ENCODE measurements at places on chromosomes 7 and 10.

- no peak for DNase-seq
Observed at GRCh38 chr10:12484002-12484918, 134.9 kb downstream of the CAMK1D start.

DNA sequence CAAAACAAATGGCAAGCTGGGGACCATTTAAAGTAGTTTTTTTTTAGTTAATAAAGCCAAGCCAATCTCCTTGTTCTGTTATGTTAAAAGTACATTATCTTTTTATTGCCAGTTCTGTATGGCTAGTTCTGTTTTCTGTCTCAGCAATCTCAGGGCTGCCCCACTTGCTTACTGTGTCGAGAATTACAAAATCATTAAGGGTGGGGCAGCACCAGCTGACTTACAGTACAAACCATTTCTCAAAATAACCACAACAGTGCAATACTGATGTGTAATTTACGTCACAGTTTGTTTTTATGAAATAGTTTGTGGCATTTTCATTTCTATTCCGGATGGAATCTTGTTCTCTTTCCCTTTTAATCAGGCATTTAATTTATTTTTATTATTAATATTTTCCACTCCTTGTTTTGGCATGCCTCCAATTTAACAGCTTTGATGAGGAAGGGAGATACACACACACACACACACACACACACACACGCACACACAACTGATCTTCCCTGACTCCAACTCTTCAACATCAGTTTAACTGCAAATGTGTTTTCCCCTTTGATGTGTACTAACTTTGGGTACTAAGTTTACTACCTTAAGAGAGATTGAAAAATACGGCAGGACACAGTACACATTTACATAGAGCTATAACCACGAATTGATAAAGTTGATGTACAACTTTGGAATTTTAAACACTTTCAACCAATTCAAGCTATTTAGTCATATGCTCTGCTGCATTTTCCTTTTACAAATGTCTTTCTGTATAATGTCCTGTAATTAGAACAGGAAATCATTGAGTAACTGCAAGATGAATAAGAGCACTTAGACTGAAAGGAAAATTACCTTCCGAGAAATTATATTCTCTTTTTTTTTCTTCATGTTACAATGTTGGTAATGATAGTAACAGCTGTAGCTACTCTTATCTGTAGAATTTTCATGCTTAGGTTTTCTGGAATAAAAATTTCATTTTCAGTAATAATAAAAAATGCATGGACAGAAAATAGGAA lies 91.5 kb downstream of the ARID5B start:
- DNase-seq = no peak

GRCh38 chr7:21507627-21508343 lies 35.1 kb upstream of the DNAH11 start:
- peak; percentile 5 for DNase-seq

- DNase-seq = no peak
Observed at GRCh38 chr10:62560201-62560819, 186.1 kb downstream of the ZNF365 start.

DNA sequence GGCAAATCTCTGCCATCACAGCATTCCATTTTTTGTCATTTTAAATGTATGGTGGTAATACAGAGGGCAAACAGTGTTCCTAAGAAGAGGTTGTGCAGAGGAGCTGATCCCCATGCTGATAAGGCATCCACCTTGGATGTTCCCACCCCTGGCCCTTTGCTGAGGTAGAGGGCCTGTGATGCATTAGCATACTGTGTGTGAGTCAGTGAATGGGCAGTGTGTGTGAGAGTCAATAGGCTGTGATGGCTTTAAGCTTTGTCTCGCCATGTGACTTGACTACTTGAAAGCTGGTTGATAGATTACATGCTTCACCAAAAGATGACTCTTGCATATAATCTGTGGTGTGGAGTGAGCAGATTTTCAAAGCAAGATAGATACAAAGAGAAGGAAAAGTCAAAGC lies 81.3 kb downstream of the INSYN2A start:
- DNase-seq = no peak

- no peak for DNase-seq
Observed at GRCh38 chr10:86330778-86331763, 35.5 kb downstream of the GRID1 start.

DNA sequence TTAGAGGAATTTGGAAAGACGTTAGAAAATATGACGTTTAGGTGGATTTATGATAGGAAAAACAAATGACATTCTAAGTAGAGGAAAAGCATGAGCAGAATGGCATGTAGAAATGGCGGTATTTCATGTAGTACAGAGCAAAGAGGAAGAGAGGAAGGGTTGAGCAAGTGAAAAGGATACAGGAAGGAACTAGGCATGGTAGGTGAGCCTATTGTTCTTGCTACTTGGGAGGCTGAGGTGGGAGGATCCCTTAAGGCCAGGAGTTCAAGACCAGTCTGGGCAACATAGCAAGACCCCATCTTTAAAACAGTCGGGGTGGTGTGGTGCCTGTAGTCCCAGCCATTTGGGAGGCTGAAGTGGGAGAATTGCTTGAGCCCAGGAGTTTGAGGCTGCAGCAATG lies 1.2 kb downstream of the GTPBP10 start:
- peak; percentile 65 for DNase-seq

GRCh38 chr7:7129381-7129780 lies 53.0 kb upstream of the C1GALT1 start:
- no peak for DNase-seq

DNA sequence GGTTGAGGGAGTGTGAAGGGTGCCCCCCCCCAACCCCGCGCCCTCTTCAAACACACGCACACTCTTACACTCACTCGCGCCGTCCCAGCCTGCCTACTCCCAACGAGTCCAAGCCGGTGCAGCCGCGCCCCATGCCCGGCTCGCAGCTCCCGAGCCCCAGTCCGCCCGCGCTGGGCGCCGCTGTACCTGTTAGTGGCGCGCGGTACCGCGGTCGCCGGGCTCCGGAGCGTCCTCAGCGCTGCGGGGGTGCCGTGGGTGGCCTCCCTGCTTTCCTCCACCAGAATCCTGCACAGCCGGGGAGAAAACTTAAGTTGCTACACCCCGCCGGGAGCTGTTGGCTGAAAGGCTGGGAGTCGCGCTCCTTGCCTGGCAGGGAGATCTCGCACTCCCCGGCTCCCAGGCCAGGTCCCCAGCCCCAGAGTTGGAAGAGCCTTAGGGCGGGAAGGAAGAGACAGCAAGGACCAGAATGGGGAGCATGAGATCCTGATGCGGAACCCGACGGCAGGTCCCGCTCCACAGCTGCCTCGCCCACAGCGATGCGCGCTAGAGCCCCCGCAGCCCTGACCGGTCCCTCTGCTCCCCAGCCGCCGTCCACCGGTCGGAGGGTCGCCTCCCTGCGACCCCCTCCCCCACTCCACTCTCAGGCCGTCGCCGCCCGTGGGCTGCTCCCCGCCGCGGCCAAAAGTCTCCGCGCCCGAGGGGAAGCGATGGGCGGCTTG lies 863 bp downstream of the ST8SIA6 start:
- no peak for DNase-seq

DNA sequence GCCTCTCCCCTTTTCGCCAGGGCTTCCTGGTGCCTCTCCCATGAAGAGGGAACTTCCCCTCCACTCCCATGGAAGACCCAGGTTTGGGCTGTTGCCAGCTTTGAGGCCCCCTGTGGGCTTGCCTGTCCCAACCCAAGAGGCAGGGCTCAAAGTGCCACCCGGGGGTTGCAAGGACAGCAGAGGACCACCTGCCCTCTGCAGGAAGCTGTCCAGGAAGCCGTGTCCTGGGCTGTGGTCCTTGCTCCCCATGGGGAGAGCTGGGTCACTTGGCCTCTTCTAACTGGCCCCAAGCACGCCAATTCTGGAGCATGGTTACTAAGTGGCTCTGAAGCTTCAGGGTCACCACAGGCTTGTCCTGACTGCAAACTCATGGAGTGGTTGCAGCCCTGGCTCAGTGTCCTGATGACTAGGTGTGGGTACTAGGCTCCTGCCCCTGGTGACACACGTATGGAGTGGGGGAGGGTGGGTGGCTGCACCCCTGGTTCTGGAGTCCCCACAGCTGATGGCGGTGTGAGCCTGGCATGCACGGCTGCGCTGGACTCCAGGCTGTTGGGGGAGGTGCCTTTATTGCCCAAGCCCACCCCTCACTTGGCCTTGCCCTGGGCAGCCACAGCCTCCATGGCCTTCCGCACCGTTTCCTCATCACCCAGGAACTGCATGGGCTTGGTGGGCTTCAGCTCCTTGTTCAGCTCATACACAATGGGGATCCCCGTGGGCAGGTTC lies 3.0 kb downstream of the PGAM2 start:
- DNase-seq = no peak

GRCh38 chr7:158296798-158297104 lies 290.9 kb downstream of the PTPRN2 start:
- DNase-seq = no peak

DNA sequence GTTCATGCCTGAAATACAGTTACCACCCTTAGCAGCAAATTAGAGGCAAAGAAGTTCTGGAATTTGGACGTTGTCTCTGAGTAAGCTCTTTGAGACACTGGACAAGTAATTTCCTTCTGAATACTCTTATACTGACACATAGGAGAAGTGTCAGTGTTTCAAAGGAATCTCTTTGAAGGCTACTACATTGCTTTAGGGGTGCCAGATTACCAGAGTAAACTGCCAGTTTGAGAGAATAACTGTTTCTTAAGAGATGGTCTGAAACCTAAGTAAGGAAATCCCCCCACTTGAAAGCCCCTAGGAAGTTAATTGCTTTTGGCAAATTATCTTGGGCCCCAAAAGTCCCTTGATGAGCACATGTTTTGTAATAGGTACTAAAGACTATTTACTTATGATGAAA lies 3.4 kb downstream of the FAS start:
- no peak for DNase-seq

GRCh38 chr10:17428351-17429097 lies 25.9 kb downstream of the ST8SIA6 start:
- no peak for DNase-seq

GRCh38 chr7:94529516-94529915 lies 19.9 kb downstream of the CASD1 start:
- no peak for DNase-seq

DNA sequence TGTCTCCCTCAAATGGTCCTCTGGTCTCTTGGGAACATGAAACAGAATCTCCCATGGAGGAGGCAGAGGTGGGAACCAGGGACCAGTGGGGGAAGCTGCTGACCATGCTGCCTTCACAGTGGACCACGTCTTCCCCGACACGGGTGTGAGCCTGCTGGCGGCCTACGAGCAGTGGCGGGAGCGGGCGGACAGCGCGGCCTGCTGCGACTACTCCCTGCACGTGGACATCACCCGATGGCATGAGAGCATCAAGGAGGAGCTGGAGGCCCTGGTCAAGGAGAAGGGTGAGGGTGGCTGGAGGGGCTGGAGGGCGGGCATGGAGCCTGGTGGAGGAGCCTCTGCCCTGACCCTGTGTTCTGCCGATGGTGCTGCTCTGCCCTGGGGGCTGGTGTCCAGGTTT lies 8.0 kb downstream of the DPYSL4 start:
- DNase-seq = no peak

GRCh38 chr7:150432915-150433892 lies 17.2 kb upstream of the GIMAP8 start:
- DNase-seq = peak; percentile 64

- DNase-seq = no peak
Observed at GRCh38 chr7:14414274-14414986, 425.0 kb upstream of the ETV1 start.

- no peak for DNase-seq
Observed at GRCh38 chr7:68321776-68322496, 1276.3 kb upstream of the AUTS2 start.

DNA sequence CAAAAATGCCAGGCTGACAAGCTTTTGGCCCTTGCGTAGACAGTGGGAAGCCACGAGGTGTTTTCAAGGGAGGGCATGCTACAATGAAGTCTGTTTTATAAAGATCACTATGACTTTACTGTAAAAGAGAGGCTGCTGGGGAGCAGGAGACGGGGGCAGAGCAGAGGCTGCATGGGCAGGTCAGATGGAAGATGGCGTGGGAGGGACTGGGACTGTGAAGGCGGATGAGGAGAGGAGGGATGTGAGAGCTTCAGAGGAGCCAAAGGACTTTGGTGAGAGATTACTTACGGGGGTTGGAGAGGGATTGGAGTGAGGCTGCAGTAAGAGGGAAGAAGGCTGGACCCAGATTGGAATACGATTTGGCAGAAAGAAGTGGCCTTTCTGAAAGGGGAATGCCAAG lies 86.6 kb upstream of the PCBD1 start:
- DNase-seq = no peak

- DNase-seq = no peak
Observed at GRCh38 chr10:98361131-98362025, 53.6 kb downstream of the PYROXD2 start.

DNA sequence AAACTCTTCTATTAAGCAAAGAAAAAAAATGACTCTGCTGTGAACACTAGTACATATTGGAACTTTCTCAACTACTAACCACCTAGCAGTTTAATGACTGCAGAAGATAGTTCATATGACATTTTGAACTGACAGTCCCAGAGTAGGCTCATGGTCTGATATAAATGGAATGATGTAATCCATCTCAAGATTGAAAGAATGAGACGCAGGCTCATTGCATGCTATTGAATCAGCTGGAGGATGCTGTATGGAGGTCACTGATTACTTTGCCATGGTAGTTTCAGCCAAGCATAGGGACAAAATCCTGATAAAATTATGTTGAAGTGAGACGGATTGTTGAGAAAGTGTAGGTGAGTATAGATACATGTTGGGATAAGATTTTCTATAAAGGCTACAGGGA lies 217.6 kb upstream of the SEMA3E start:
- DNase-seq = no peak

GRCh38 chr7:83469076-83469475 lies 179.9 kb downstream of the SEMA3E start:
- no peak for DNase-seq

- no peak for DNase-seq
Observed at GRCh38 chr7:117478836-117479224, 995 bp upstream of the CFTR start.

- no peak for DNase-seq
Observed at GRCh38 chr7:8481096-8481495, 47.7 kb downstream of the NXPH1 start.

- peak; percentile 10 for DNase-seq
Observed at GRCh38 chr7:29878081-29878688, 71.9 kb downstream of the WIPF3 start.

GRCh38 chr7:95470452-95470851 lies 15.3 kb upstream of the ASB4 start:
- peak; percentile 86 for DNase-seq

DNA sequence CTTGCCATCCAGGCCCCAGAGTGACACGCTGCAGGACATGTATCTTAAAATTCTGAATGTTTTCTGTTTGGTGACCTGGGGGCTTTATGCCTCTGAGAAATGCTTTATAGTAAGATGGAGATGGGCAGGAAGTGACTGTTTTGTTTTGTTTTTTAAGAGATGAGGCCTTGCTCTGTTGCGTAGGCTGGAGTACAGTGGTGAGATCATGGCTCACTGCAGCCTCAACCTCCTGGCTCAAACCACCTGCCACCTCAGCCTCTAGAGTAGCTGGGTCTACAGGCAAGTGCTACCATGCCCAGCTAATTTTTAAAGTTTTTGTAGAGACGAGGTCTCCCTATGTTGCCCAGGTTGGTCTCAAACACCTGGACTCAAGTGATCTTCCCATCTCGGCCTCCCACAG lies 20.6 kb downstream of the ZNF777 start:
- no peak for DNase-seq

DNA sequence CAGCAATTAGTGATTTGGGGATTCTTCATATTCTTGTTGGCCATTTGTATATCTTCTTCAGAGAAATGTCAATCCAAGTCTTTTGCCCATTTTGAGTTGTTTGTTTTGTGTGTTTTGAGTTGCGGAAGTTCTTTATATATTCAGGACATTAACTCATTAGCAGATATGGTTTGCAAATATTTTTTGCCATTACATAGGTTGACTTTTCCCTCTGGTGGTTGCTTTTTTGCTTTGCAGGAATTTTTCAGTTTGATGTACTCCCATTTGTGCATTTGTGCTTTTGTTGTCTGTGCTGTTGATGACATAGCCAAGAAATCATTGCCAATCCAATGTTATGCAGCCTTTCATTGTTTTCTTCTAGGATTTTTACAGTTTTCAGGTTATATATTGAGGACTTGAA lies 63.6 kb upstream of the DNAJC1 start:
- no peak for DNase-seq

All from GF-D8 (cell line).